Mammary epithelial cell (primary cell): ENCODE measurements at places on chromosomes 7 and 10. TPM values are rescaled to one million over a fixed set of nuclear protein-coding genes. Genes with fewer than 3 reads are reported as not detected.

DNA sequence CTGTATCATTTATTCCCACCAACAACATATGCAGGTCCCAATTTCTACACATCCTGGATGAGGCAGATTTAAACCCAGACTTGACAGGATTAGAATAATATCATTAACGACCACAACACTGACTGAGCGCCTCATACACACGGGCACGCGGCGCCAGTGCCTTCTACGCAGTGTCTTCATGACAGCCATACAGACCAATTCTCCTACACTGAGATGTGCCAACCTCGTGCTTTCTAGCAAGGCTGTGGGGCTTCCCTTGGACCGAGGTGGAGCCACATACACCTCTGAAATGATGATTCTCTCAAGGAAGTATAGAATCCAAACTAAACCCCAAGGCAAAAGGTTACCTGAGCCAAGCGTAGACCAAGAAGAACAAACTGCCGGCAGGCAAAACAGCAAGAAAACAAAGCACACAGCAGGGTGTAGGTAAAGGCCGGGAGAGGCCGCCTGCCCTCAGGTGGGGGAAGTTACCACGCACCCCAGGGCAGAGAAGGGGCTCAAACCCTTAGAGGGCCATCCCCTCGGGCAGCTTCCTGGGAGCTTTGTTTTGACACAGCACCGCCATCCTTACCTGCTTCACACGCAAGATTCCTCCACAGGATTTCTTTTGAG is 75.8 kb downstream of the DLG5 start:
- no peak for DNase-seq

DNA sequence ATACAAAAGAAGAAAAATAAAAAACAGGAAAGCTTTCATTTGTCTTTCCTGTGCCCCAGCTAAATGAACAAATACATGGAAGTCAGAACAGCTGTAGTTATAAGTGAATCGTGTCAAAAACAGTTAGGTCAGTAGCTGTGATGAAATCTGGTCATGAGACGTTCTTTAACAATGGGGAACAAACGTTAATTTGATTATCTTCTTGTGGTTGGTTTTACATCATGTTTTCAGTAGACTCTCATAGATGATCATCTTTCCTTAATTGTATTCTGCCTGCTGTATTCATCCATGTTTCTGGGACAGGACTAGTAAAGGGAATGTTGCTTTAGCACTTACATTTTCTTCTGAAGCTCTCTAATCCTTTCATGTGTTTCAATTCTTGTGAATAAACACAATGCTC is 97.0 kb downstream of the PCLO start:
- peak; percentile 24 for DNase-seq

- DNase-seq: no peak
These were observed 58.7 kb downstream of the OSBPL3 start for GRCh38 chr7:24921362-24921679.

The RELN gene
- total RNA-seq: 0.02 and 0.03 TPM in 2 replicates

GRCh38 chr10:33772370-33773252 is 438.1 kb upstream of the NRP1 start:
- no peak for DNase-seq

The RPEL1 gene
- total RNA-seq: 0.16 TPM in 1 of 2 replicates, not detected in the other

DNA sequence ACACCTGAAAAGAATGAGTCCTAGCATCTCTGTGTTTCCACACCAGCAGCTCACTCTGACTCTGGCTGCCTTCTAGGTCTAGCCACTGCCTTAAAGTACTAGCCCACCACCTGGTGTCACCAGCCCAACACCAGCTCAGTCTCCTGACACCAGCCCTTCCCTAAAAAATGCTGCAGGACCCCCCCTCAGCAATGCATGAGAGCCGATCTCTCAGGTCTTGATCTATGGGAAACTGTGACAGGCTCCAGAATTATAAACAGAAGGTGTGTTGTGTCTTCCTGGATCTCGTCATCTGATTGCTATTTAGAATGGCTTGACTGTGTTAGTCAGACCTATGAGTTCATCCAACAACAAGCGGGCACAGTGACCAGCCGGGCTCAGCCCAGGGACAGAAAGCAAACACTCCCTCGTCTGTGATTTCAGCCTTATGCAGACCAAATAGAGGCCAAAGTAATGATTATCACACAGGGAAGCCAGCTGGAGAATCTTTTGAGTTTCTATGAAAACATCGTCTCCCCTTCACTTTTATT is 66.6 kb downstream of the CUBN start:
- peak; percentile 94 for DNase-seq

The FAM237B gene
- not detected in 2 replicates for total RNA-seq

DNA sequence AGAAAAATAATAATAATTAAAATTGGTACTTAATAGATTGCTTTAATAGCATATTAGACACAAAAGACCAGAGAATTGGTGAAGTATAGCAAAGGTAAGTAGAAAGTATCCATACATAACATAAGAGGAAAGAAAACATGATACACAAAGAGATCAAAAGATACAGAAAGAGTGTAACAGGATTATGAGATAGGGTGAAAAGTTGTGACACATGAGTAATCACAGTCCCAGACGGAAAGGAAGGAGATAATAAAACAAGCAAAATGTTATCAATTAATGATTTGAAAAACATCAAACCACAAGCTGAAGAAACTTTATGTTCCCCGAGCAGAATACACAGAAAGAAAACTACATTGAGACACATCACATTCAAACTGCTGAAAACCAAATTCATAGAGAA is 10.5 kb downstream of the TCAF1 start:
- no peak for DNase-seq

GRCh38 chr10:86981716-86982115 is 13.4 kb downstream of the ADIRF start:
- DNase-seq: no peak

DNA sequence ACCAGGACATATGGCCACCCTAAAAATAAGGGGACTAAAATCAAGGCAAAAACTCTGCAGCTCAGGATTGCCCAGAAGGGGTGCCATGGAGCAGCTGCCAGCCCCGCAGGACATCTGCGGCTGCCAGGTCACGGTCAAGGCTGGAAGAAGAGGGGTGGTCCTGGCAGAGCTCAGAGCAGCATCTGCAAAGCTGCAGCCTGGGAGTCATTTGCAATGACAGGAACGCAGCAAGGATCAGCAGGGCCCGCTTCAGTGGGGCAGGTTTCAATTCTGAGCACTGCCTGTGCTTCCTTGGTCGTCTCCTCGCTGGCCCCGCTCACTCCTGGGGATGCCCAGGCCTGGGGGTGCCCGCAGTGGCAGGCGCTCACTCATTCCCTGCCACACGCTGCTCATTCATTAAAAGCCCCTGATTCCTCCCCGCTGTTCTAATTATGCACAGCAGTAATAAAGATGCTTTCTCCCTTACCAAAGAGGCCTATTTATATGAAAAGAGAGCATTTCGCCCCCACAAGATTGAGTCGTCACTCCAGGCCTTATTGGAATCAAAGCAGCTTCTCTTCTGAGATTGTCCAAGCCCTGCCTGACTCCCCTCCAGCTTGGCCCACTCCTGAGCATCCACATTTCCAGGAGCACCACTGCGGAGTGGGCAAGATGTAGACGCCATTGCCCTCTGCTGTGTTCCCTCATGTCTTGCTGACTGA is 4.6 kb downstream of the HSPA12A start:
- DNase-seq: no peak
